ENCODE measurements at places on chromosomes 4 and X.

DNA sequence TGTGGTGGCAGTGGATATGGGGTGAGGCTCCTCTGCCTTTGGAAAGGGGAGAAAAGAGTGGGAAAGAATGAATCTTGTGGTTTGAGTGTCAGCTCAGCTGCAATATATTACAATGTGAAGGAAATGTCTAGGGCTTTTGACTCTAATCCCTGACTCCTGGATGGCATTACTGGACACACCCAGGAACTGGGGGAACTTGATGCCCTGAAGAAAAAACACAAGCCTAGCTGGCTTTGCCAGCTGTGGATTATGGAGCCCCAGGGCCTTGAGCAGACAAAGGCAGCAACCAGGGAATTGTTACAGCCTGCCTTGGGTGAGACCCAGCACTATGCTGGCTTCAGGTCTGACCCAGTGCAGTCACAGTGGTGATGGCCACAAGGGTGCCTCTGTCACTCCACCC, 57.1 kb upstream of the CYSLTR1 start:
- no peak for DNase-seq

DNA sequence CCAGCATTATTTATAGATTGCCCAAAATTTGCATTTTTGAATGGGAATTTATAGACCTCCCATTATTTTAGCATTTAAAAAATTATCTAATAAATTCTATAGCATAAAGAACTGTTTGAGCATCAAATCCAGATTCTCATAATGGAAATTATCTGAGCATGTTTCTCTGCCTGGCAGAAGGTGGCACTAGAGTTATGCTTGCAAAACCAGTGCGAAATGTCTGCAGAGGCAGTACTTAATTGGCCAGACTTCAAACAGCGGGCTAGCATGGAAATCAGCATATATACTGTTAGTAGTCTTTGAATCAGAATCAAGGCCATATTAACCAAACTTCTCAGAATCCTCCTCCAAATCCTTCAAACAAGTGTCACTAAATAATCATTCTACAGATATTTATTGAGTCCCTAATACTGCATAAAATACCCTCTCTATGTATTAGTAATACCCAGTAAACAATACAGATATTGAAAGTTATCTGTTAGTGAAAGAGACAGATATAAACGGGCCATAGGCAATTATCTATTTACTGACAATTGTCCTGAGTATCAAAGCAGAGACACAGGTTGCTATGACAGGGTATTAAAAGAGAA, 78.7 kb upstream of the DCLK2 start:
- DNase-seq = no peak

DNA sequence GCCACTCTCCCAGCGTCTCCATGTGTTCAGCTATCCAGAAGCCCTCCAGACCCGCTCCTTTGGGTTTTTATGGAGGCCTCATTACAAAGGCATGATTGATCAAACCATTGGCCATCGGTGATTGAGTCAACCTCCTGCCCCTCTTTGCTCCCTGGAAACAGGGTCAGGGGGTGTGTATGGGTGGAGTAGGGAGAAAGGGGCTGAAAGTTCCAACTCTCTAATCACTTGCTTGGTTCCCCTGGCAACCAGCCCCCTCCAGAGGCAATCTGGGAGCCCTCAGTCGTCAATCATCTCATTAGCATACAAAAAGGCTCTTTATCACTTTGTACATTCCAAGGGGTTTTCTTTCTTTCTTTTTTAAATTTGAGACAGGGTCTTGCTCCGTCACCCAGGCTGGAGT, 2.3 kb downstream of the TRIM2 start:
- no peak for DNase-seq

- DNase-seq = peak; percentile 16
These were observed 12.4 kb upstream of the FRYL start for GRCh38 chr4:48792348-48793006.

- DNase-seq = peak; percentile 65
These were observed 5.7 kb downstream of the CD99 start for GRCh38 chrX:2696698-2697215.

- no peak for DNase-seq
These were observed 73.1 kb downstream of the ADGRL3 start for GRCh38 chr4:61273233-61273632.

DNA sequence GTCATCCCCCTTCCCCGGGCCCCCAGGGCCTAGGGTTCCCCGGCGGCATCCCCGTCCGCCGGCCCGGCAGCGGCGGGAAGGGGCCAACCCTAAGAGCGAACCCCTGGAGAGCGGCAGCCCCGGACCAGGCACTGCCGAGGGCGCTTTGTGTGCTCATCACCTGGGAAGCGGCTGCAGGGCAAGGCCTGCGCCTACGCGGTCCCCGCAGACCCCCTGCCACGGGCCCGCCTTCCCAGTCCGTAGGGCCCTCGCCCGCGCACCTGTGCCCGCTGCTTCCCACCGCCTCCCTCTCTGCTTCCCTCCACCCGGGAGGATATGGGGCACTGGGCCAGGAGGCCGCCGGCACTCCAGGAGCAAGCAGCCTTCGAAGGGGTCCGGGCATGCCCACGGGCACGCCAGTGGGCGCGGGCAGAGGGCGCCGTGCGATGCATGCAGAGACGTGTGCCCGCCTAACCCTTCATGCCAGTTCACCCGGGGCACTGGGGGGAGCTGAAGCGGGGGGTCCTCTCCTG, 2.6 kb downstream of the FLNA start:
- no peak for DNase-seq

DNA sequence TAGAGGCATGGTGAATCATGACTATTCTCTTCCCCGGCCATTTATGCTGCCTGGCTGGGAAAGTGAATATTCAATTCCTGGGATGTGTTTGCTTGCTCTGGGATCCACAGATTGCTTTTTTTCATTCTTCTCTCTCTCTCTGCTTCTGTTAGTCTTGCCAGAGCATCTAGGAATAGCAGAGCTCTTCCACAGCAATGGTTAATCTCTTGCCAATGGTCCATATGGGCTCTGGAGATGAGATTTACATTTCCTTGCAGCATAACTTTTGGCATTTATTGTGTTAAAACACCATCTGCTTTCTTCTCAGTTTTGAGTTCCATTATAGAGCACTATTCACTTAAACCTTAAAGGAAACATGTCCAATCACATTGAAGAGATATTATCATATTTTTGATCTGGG, 59.2 kb upstream of the GUCY1A1 start:
- DNase-seq = no peak

- DNase-seq = no peak
These were observed 11.7 kb upstream of the TMEM271 start for GRCh38 chr4:587671-588350.

GRCh38 chr4:141995056-141995455, 358.7 kb downstream of the IL15 start:
- no peak for DNase-seq

DNA sequence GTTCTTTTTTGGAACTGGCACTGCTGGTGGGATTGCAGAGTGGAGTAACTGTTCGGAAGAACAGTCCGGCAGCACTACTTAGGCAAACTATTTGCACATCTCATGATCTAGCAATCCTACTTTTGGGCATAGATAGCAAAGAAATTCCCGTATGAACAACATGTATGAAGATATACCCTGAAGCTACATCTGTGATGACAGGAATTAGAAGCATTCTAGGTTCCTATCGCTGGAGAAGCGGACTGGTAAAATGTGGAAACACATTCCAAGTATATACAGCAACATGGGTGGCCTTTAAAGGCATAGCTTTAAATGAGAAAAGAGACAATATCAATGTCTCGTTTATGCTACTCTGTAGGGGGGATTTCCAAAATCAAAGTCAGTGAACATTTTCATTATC, 3.1 kb downstream of the DCAF16 start:
- no peak for DNase-seq

DNA sequence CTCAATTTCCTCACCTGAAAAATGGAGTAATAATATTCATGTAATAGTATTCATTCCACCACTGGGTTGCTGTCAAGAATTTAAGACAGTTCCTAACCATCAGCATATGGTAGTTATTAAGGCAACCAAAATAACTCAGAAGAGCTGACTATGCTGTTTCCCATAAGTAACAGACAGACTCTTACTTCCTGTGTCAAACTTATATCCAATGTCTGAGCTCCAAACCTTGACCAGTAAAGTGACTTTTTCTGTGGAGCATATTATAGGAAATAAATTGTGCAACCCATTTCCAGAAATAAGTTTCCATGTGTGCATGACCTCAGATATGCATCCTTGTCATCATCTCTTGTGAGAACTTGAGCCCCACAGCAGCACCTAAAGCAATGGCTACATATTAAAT, 78.8 kb downstream of the HADH start:
- DNase-seq = no peak

- no peak for DNase-seq
These were observed 664.0 kb upstream of the IGFBP7 start for GRCh38 chr4:57774171-57774570.

- DNase-seq = no peak
These were observed 47.5 kb downstream of the CPZ start for GRCh38 chr4:8639777-8640720.

DNA sequence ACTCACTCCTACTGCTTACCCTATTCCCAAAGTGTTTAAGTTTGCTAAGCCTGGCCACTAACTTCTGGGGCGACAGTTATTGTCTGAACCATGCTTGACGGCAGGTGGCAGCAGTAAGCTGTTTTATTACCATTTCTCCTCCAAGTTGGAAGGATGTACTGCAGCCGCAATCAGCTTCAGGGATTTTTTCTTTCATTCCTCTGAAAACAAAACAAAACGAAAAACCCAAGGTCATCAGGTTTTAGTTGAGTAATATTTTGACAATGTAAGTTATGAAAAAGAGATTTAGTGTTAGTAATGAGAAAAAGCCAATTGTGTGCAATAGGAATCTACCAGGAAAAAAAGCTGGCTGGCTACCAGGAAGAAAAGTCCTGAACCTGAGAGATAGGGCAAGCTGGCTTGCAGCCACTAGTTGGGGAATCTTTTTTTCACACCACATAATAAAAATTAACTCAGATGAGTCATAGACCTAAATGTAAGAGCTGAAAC, 13.2 kb upstream of the RAB9B start:
- DNase-seq = peak; percentile 62

GRCh38 chrX:37787423-37787869, 7.6 kb downstream of the CYBB start:
- DNase-seq = no peak

Measured in stimulated activated CD4-positive, alpha-beta T cell treated with anti-CD3 and anti-CD28 coated beads, Interleukin-2, amount 100 ng/mL, for 24 hours (primary cell).